Cerebellar cortex (tissue), 1 donor: ENCODE measurements at places on chromosomes 4 and X.
A peak's percentile ranks its signal among the peaks of the same experiment; 100 is the strongest.

DNA sequence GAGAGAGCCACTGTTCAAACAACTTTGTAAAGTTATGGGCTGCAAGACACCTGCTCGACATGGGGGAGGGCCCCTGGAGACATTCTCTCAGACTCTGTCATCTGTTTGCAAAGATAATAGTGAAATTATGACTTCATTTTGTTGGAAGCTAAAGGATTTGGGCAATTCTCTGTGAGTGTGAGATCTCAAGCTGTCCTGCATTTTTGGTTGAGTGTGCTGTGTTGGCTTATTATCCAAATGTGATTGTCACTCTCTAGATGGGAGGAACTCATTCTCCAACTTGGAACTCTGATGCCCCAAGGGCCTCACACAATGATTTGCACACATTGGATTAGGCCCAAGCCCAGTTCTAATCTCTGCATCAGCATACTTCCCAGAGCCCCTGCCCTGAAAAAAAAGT, 63.7 kb downstream of the STK32B start:
- DNase-seq, result no peak

DNA sequence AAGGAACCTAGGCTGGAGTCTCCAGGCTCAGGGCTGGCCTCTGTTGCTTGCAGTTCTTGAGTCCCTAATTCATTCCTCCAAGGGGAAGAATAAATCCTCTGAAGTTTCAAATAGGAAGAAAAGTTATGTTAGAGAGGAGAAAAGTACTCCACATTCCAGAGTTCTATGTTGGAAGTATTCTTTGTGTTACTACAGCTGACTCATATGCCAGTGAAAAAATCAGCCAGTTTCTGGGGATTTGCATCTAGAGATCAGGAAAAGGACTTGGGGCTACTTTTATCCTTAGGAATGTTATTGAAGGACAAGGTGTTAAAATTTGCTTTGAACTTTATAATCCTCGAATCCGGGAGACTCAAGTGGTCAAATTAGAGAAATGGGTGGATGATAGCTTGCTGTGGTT, 11.7 kb upstream of the NUDT9 start:
- no peak for DNase-seq

- peak; percentile 96 for DNase-seq
Measured at GRCh38 chr4:73222466-73223257, 35.9 kb downstream of the ANKRD17 start.

DNA sequence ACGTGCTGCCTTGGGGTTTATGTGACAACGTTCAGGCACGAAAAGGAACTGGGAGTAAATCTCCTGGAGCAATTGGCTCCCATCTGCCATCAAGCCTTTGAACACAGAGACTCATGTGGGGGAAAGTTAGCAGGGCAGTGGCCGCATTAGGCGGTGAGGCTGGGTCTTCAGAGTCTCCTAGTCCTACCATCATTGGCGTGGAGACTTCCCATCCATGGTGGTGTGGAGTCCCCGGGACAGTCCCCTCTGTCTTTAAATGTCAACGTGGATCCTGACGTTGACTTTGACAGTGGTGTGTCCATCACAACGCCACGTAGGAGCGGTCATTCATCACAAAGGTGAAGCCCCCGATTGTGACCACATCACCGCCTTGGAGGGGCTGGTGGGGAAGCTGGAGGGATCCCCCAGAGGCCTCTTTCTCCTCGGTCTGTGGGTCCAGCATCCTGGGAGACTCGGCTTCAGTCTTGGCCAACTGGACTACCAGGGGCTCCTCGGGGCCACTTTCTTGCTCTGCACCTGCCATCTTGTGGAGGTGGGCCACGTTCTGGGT, 21.8 kb downstream of the CRLF2 start:
- no peak for DNase-seq

- no peak for DNase-seq
Measured at GRCh38 chr4:130092187-130093015, 996.4 kb downstream of the C4orf33 start.

DNA sequence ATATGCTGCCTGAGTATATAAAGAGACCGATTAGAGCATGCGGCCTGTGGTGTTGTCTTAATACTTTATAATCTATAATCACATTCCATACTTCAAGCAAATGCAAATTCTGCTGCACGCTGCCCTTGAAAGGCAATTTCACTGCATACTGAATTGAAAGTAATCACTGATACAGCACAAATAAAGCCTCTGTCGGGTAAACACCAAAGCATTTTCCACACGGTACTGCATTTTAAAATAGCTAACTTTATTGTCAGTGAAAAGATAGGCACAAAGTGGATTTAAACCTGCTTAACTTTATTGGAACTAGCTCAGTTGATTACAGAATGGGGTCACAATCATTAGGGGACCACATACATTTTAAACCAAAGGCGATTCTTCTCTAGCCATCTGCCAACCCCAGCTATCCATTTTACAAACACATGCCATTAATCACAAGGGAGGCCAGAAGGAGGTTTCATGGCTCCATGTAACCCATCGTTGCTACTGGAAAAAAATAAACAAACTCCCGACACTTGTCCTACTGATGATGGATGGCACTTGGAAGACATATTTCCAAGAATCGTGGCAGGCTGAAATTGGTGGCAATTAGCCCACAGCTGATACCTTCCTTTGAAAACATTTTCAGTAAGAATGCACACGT, 65.9 kb downstream of the AMOT start:
- DNase-seq, result no peak
